ENCODE measurements at places on chromosomes 13 and 19.

DNA sequence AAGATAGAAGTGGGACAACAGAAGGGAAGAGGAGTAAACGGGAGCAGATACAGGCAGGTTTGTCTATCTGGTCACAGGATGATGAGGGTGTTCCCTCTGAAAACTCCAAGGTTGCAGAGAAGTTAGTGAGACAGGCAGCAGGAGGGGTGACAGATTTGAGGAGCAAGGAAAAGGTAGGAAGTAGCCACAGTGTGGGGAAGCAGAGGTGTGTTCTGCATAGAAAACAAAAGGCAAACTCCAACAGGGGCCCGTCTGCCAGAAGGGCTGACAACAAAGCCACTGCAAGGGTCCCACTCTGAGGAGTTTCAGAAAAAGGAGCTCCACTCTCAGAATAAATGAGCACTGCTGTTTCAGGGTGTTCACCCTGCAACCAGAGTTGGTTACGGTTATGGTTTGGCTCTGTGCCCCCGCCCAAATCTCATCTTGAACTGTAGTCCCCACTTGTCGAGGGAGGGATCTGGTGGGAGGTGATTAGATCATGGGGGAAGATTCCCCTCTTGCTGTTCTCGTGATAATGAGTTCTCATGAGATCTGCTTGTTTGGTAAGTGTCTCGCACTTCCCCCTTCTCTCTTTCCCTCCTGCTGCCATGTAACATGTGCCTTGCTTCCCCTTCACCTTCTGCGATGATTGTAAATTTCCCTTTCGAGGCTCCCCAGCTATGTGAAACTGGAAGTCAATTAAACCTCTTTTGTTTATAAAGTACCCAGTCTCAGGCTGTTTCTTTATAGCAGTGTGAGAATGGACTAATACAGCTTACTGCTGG is 32.1 kb downstream of the SMAD9 start:
- no peak for DNase-seq

DNA sequence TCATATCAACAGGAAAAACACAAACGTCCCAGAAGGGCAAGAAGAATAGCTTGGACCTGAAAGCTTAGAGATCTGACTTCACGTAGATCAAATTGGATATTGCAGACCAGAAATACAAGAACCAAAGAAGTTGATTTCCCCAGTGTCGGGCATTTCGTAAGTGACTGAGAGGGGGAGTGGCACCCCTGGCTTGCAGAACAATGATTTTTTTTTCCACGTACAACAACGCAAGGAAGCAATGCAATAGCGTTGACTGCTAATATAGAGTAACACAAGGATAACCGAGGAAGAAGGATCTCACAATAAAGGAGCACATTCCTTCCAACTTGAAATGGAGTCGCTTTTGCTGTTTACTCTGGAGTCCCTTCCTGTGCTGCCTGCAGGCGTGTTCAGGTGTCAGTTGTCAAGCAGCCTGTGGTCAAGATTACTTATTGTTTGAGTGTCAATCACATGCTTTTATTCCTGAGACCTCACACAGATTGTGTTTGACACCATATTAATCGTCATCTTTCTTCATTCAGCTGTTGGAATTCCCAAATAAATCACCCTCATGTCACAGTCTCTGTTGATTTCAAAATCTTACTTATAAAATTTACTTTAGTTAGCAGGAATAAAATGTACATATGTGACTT is 139.4 kb downstream of the FREM2 start:
- DNase-seq: no peak

GRCh38 chr19:585551-586110 is 4.0 kb upstream of the HCN2 start:
- no peak for DNase-seq

DNA sequence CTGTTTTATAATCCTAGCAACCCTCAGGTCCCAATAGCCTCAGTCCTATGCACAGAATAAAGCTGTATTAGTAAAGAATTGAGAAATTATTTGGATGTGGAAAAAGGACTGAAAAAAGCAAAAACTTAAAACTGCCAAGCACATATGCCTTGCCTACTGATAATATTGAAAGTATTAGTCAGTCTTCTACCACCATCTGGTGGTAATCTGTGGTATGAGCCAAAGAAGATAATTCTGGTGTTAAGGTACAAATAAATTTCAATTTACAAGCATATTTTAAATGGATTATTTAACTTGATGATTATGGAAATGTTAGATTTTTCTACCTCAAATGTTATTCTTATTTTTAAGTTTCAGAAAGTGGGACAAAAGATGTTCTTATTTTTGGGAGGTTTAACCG is 460.3 kb upstream of the KLHL1 start:
- no peak for DNase-seq

DNA sequence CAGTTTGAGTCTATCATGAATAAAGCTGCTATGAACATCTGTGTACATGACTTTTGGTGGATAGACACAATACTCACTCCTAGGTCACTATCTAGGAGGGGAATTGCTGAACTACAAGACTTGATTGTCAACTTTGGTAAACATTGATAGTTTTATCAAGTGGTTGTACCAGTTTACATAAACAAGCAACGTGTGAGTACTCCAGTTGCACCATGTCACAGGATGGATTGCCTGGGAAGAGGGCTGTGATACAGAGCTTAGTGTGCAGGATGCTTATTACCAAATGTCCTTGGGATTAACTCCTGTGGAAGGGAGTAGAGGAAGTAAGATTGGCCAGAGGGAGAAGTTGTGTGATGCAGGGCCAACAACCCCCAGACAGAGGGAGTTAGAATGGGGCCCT is 37.7 kb downstream of the RAP2A start:
- DNase-seq: no peak

- no peak for DNase-seq
Observed at GRCh38 chr13:20426766-20427448, 98.8 kb downstream of the CRYL1 start.

- no peak for DNase-seq
Observed at GRCh38 chr13:102369302-102369701, 32.5 kb downstream of the FGF14 start.

DNA sequence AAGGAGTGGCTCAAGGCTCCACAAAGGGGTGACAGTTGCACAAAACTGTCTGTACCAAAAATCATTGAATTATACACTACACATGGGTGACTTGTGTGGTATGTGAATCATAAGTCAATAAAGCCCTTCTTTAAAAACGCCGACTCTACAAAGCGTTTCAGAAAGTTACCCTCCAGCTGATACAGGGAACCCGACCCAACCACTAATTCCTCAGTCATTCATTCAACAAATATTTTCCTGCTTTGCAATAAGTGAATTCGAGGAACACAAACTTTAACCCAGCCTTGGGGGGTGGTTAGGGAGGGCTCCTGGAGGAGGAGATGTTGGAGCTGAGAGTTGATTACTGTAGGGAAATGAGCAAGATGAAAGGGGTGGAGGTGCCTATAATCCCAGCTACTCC is 32.0 kb downstream of the LTBP4 start:
- no peak for DNase-seq

- no peak for DNase-seq
Observed at GRCh38 chr13:38463048-38463447, 113.4 kb downstream of the UFM1 start.

GRCh38 chr13:25335856-25336255 is 34.4 kb downstream of the NUP58 start:
- DNase-seq: no peak

- no peak for DNase-seq
Observed at GRCh38 chr13:69866555-69866954, 241.1 kb upstream of the ATXN8OS start.

DNA sequence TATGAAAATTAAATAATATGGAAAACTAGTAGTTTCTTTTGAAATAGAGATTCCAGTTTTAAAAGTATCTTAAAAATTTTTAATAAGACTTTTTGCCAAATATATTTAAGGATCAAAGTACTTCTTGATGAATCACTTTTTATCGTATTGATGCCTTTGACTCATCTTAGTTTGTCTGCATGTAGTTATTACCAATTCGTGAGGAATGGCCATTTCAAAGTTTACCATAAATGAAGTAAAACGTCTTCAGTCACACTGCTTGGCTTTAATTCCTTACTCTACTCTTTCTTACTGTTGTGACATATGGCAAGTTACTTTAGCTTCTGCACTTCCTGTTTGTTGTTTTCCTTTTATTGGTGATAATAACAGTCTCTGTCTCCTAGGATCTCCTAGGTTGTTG is 38.3 kb downstream of the NDFIP2 start:
- DNase-seq: no peak

DNA sequence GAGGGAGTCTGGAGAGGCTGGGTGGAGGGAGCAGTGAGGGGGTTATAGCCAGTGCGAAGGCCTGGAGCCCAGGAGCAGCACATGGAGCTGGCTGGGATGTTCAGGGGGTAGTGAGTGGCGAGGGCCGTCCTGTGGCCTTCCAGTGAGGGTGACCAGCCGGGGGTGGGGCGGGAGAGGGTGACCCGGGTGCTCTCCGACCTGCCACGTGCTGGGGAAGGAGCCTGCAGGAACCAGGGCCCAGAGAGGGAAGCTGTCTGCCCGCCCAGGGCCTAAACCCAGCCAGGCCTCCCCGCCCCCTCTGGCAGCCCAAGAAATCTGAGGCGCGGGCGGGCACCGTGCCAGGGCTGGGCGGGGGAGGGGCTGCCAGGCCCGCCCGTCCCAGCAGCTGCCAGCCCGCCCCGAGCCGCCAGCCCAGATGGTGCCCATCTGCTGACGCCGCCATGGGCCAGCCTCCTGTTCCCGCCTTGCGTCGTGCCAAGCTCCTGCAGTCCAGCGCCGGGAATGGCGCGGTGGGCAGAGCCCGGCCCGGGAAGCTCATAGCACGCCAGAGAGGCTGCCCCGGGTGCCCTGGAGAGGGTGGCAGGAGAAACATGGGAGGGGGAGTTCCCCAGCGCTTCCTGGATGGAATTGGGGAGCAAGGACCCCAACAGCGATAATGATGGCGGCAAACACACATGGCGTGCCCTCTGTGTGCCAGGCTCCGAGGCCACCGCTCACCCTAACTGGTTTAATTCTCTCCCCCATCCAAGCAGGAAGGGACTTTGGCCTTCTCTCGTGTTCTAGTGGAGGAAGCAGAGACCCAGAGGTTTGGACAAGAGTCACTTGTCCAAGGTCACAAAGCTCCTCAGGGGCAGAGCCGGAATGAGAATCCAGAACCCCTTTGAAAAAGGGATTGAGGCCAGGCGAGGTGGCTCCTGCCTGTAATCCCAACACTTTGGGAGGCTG is 21.5 kb downstream of the NFIC start:
- peak; percentile 86 for DNase-seq

DNA sequence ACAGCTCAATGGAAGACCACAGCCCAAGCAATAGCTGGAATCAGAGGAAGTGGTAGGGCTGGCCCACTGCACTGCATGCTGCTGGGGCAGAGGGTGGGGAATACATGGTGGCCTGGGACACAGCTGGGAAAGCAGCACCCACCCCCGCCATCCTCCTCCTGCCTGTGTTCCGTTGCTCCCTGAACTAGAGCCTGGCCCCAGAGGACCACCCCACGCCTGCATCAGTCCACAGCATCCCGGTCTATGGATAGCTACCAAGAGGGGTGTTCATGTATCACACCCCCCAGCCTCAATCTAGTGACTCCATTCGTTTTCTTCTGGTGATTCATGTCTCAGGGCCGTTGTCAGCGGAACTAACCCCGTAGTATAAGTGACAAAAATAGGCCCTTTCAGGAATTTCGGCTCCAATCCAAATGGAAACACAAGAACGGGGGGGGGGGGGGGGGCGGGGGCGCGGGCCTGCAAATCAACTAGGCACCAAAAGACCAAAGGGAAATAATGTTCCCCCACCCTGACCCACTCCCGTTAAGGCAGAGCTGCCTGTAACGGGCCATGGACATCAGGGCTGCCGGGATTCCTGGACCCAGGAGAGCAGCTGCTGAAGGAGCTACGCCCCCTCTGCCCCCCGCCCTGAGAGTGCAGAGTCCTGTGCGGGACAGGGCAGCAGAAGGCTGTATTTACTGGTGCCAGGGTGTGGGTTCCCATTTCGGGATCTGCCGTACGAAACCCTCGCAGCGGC is 18.9 kb upstream of the EPHX3 start:
- peak; percentile 76 for DNase-seq

DNA sequence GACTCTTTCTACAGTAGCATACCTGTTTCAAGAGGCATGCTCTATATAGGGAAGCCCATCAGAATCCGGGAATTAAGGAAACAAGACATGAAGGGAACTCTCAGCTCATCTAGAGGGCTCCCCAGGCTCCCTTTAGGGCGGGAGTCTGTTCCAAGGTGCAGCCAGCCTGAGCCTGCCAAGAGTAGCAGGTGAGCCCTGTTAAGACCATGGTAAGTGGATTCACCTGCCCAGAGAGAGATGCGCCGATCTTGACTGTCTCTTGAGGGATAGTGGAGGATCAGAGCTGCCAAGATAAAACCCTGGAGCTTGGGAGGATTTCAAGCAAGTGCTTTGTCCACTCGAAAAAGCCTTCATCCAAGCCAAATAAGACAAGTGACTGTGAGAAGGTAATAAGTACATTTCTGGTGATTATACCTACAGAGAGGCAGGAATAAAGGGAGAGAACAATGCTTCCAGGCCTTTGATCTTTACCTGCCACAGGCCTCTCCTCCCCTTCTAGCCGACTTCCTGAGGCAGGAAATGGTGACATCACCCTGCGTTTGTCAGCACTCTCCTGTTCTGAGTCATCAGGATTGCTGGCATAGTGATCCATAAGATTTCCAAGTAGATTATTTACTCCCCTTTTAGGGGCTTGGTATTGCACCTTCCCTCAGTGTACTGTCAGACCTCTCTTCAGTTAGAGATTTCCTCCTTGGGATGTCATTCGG is 31.5 kb downstream of the KLF5 start:
- DNase-seq: no peak

GRCh38 chr19:17938092-17938845 is 5.5 kb downstream of the CCDC124 start:
- peak; percentile 76 for DNase-seq

DNA sequence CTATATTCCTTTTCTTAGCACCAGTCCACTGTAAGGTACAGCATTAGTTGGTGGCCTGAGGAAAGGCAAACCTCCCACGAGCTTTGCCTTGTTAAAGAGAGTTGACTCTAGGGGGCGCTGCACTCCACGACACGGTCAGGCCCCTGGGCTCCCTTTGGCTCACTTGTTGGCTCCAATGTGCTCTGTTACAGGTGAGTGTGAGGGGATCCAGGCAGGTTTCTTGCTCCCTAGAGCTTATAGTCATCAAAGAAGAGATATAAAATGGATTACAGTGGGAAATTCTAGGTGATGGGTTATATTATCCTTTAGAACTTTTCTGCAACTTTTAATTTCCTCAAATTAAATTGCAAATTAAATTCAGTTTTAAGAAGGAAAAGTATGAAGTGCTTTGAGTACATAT is 3.7 kb downstream of the WDR87 start:
- DNase-seq: peak; percentile 60

DNA sequence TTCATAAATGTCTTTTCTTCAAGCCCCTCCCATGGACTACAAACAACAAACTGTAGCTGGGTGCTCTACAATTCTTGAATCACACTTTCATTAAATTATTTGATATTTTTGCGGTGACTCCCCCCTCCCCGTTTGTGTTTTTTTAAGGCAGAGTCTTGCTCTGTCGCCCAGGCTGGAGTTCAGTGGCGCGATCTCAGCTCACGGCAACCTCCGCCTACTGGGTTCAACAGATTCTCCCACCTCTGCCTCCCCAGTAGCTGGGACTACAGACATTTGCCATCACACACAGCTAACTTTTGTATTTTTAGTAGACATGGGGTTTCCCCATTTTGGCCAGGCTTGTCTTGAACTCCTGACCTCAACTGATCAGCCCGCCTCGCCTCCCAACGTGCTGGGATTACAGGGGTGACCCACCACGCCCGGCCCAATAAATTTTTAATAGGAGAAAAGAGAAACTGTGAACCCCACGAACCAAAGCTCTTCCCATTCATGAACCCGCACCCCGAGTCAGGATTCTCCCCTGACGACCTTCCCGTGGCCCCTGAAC is 703 bp downstream of the ZNF506 start:
- DNase-seq: no peak

Data from left hindlimb (tissue), 1 donor.